ENCODE measurements at places on chromosomes 2 and 18. TPM values are rescaled to one million over a fixed set of nuclear protein-coding genes. Genes with fewer than 3 reads are reported as not detected.

CYS1 gene
- 3.8 TPM for total RNA-seq

GRCh38 chr18:6590326-6590725 is 139.2 kb upstream of the ARHGAP28 start:
- DNase-seq, result no peak

IDH1 gene
- 17.7 TPM for total RNA-seq

DNA sequence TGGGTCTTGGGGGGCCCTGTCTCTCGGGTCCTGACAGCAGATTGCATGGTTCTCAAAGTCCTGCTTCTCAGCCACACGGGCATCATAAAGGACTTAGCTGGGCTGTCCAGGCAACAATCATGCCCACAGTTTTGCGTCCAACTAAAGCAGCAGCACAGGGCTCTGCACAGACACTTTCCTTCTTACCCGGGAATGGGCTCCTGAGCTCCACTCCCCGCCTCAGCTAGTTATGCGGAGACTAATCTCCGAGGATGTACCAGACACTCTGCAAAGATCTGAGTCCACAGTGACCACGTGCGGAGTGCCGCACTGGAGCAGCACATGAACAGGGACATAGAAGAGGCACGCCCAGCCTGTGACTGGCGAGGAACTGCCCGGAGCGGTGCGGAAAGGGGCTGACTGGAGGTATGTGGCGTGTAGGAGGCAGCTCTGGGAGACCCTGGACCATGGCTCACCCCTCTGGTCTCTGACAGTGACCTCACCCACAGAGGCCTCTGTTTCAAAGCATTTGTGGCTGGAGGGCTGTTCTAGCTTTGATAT is 270.0 kb downstream of the HDAC4 start:
- no peak for DNase-seq

MDH1B gene
- total RNA-seq, result 1.3 TPM

GRCh38 chr18:857986-858385 is 45.9 kb upstream of the YES1 start:
- no peak for DNase-seq

DNA sequence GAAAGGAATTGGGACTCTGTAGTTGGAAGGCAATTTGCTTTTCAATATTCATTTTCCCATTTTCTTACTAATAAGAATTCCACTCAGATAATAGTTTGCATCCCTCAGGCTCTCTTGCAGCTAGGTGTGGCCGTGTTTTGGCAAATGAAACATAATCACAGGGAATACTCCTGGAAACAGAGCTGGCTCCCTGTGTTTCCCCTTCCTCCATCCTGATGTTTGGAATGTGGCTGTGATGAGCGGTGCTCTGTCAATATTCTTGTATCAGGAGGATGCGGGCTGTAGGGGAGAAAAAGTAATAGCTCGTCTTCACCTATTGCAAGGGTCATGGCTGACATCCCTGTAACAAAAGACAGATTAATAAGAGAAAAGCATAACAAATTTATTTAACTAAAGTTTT is 271.0 kb downstream of the MYCN start:
- DNase-seq, result no peak

- no peak for DNase-seq
Measured at GRCh38 chr2:131032393-131032836, 60.8 kb downstream of the FAM168B start.

LYG1 gene
- 0.57 TPM for total RNA-seq

GRCh38 chr18:43312891-43313290 is 35.6 kb upstream of the SYT4 start:
- no peak for DNase-seq

DNA sequence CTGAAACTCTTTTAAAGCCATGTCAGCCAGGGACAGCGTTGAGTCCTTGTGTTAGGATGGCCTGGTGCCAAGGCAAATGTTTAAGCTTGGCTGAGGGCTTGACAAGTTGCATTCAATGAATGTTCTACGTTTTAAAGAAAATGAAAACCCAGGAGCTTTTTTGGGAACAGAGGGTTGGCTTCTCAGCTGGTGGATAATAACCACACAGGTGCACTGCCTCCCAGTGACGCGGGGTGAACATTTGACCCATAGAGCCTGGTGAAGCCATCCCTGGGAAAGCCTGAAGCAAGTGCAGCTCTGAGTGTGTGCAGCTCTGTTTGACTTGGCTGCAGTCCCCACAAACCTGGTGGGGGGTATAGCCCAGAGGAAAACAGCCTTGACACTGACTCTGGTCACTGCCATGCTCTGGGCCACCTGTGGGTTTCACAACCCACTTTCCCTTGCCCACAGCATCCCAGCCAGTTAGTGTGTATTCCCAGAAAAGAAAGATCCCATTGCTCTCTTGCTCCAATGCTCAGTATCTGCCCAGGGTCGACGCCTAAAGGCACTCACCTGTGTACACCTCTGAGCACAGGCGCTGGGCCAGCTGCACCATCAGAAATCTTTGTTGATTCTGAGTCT is 874.9 kb downstream of the RNF144A start:
- DNase-seq, result no peak

- DNase-seq, result no peak
Measured at GRCh38 chr18:3675994-3676393, 226.0 kb downstream of the TGIF1 start.

GRCh38 chr2:11505652-11506610 is 27.9 kb upstream of the GREB1 start:
- DNase-seq, result no peak

DNA sequence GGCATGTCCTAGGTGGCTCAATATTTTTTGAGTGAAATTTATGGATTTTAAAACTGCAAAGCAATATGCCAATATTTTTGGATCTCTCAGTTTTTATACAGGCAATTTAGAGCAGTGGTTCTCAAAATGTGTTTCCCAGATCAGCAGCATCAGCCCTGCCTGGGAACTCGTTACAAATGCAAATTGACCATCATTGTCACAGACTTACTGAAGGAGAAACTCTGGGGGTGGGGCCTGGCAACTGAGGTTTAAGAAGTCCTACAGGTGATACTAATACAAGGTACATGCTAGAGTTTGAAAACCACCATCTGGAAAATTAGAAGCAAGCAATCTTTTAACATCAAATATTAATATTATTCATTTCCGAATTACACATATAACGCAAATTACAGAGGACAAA is 215.6 kb upstream of the PID1 start:
- no peak for DNase-seq

DNA sequence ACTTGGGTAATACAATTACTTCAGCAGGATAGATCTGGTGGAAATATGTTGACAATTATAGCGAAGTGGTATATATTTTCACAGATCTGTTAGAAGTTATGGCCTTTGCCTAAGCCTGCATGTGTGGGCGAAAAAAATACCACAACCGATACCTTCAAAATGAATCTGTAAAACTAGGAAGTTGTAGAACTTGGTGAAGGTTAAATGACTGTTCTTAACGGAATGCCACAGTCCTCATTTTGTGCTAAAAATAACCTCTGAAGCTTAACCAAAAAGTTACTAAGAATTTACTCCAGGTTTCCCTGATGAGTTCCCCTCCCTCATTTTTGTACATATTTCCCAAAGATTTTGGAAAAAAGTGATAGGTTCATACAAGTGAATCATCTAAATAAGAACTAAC is 550.7 kb downstream of the THSD7B start:
- DNase-seq, result no peak

DNA sequence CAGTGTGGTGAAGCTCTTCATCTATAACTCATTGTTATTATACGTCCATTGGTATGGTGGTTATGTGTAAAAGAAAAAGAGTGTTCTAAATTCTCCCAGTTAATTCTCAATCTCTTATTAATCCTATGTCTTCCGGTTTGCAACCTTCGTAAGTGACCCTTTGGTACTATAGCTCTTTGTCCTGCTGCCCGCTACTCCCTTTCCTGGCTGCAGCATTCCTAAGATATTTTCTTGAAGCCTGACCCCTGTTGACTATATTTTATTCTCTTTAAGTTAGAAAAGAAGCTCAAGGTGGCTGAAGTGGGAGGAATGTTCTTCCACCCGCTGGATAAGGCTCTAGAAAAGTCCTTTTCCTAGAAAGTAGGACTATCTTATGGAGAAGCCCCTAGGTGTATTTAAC is 684.8 kb downstream of the SOCS6 start:
- DNase-seq, result no peak

DNA sequence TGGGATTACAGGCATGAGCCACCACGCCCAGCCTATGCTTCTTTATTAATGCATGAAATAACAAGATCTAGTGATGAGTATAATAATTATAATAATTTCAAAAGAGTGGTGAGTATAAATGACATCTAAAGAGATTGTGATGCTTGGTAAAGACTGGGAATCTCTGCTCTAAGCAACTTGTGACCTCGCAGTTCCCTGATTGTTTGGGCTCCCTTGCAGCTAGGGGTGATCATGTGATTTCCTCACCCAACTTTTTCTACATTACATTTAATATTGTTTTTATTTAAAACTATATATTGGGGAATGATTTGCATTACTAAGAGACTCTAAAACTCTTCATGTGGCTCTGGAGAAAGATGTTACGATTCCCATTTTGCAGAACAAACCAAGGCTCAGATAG is 4.1 kb upstream of the PPM1B start:
- DNase-seq, result no peak

DNA sequence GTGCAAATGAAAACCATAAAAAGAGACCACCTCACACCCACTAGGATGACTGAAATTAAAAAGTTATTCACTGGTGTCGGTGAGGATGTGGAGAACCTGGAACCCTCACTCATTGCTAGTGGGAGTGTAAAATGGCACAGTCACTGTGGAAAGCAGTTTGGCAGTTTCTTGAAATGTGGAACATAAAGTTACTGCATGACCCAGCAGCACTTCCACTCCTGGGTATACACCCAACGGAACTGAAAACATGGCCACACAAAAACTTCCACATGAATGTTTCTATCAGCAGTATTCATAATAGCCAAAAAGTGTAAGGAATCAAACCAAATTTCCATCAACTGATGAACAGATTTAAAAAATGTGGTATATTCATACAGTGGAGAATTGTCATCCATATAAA is 65.1 kb upstream of the SLC66A3 start:
- no peak for DNase-seq

DNA sequence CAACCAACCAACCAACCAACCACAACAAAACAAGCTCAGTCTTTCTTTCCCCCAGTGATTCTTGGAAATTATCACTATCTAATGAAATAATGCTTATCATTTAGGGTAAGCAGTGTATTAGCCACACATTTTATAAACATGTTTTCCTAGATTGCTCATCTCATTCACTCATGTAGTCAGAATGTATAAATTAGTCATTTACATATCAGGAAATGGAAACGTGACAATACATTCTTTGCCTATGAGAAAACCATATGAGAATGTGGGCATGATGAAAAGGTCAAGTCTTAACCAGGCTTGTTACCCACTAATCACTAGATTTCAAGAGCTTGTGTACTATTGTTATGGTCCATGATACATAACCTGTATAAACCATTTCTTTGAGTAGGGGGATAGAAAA is 1583.4 kb upstream of the PIK3C3 start:
- no peak for DNase-seq

DNA sequence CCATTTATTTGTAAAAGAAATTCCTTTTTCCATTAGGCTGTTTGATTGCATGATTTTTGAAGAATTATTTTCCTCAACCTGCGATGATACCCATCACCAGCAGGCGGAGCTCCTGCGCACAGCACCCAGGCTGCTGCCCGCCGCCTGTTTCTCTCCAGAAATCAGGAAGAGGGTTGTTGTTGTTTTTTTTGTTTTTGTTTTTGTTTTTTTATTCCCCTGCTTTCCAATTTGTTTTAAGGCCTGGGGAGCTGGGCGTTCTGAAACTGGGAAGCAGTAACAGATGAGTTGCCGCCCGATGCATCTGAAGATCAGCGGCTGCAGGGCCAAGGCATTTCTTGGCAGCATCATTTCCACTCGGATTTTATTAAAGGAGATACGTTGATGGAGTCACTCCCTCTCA is 132.1 kb downstream of the MBP start:
- no peak for DNase-seq

DNA sequence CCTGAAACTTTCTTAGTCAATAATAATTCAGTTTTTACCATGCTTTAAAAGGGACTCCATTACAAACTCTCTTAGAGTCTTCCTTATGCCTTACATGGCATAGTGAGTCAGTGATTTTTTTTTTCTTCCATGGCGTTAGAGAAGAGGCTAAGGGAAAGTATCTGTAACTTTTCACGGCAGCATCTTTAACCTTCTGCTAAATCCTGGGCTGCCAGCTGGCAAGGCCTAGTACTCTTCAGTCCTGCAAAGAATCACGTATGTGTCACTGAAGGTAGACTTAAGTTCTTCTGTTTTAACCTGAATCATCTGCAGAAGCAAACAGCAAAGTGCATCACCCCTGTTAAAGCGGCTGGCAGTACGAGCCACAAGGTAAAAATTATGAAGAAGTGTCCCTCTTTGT is 286.3 kb upstream of the FN1 start:
- DNase-seq, result no peak

DNA sequence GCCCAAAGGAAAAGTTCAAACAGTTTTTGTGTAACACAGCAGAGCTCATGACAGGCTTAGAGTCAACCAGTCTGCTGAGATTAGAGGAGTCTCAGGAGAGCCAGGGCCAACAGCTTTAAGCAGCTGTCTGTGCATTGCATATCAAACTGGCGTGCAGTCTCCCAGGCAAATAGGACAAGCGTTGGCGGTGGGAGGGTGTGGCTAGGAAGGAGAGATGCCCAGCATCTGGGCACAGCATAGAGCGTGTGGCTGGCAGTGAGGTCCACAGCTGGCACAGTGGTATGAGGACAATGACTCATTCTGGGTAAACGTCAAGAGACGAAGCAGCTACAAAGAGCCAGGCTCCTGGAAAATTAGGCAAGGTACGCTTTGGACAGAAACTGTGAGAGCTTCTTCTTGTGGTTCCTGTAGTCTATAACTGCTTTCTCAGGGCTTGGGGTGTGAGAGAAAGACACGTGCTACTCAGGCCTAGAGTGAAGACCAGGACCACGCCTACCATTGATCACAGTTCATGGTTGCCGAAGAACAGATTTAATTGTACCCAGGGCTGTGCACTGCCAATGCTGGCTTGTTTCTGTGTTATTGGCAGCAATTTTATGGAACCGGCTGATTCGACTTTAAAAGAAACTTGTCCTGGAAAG is 14.8 kb downstream of the ZAP70 start:
- DNase-seq, result peak; percentile 55

DNA sequence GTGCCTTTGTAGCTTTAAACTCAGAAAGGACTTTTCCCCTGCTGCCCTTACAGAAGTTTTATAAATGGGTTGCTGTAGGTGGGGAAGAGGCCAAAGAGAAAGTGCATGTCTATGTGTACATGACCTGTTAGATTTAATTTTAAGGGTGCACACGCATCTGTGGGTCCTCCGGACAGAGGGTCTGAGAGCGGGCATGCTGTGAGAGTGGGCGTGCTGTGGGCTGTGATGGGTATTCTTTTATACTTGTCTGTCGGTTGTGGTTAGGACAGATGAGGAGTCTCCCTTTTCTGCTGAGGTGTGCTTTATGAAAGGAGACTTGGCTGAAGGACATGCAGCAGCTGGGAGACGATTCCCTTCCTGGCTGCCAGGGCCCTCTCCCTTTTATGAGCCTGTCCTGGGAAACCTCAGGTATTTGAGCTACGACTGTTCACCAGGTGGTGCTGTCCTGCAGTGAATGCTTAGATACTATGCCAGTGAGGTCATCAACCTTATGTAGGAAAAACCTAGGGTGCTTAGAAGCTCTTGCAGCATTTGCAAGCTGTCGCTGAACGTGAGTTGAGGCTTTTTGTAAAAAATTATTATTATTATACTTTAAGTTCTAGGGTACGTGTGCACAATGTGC is 67.5 kb downstream of the TANC1 start:
- DNase-seq, result no peak

LYPD1 gene
- total RNA-seq, result 3.3 TPM

- no peak for DNase-seq
Measured at GRCh38 chr18:64994370-64994769, 756.4 kb upstream of the CDH7 start.

GRCh38 chr2:104254017-104254416 is 599.9 kb upstream of the POU3F3 start:
- no peak for DNase-seq
